ENCODE measurements at places on chromosomes 5 and 9. TPM values are rescaled to one million over a fixed set of nuclear protein-coding genes. Genes with fewer than 3 reads are reported as not detected.

KIAA1958 gene
- total RNA-seq, result 2.5 TPM

NR5A1 gene
- not detected for total RNA-seq

GRCh38 chr9:121478816-121479676, 20.6 kb downstream of the GGTA1 start:
- DNase-seq, result no peak

DNA sequence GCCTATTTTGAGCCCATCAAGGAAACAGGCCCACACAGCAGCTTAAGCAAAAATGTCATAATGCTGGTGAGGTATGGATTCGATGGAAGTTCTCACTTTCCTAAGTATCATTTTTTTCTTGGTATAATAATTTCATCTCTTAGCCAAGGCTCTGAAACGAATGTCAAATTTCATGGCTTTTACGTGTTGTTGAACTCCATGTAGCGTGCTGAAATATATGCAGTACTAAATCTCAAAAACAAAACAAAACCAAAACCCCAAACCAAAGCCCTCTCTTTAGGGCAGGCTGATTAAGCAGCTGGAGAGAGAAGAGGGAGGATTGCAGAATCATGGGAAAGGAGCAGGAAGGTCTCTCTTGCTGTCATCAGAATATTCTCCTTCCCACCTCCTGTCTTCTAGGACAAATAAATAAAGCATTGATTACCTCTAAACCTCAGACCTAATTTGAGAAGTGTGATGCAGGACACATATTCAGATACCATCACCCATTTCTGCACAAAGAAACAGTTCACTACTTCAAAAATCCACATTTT, 58.3 kb downstream of the TMEM174 start:
- no peak for DNase-seq

DNA sequence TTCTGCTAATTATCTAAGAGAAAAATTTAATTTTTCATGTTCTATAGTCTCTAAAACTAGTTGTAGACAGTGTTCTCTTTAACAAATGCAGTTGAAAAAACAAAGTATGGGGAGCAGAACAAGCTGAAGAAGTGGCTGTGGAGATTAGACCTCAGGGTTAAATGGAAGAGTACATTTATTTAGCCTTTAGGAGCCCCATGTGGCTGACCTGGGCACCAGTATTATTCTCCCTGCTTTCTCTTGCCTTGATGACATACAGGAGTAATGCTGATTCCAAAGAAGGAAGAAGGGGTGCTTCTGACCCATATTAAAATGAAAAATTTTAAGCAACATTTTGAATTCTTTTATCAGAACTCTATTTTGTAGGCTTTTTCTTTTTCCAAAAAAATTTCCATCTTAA, 312.3 kb upstream of the RIOK2 start:
- DNase-seq, result no peak

DNA sequence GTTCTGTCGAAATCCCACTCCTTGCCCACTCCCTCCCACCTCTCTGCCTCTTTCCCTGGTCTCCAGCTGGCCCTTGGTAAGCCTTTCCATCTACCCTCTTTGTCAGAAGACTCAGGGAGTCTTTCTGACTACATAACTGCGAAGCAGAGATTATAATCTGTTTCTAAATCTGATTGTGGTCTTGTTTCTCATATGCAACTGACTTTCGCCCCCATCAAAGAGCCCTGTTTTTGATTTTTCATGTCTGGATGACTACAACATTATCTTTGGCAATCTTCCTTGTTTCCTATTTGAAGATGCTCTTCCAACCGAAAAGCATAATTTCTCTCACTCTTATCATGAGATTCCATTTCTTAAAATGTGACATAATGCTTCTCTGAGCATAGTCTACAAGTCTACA, 218.2 kb upstream of the ADAMTSL1 start:
- DNase-seq, result no peak

DNA sequence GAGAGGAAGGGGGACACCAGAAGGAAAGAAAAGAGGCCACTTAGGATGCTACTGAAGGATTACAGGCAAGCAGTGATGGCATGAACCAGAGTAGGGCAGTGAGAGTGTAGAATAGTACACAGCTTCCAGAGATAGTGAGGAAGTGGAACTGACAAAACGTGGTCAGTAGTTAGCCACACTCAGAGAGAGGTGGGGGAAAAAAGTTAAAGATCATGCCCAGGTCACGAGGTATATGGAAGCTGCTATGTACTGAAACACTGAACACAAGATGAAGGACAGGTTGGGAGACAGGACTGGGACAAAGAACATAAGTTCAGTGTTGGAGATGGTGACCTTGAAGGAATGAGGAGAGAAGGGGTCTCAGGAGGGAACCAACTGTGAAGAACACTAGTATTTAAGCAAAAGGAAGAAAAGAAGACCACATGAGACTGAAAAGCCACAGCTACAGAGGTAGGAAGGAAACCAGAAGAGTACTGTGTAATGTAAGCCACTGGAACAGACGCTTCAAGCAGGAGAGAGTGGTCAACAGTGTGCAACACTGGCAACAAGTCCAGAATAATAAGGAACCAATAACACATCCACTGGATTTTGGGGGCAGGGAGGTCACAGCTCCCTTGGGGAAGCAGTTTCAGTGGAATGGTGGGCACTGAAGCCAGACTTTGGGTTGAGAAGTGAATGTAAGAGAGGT, 45.5 kb downstream of the ELL2 start:
- no peak for DNase-seq

LRRC70 gene
- total RNA-seq, result 1.4 TPM

SHC3 gene
- 0.36 TPM for total RNA-seq

FAM78A gene
- 0.59 TPM for total RNA-seq

DNA sequence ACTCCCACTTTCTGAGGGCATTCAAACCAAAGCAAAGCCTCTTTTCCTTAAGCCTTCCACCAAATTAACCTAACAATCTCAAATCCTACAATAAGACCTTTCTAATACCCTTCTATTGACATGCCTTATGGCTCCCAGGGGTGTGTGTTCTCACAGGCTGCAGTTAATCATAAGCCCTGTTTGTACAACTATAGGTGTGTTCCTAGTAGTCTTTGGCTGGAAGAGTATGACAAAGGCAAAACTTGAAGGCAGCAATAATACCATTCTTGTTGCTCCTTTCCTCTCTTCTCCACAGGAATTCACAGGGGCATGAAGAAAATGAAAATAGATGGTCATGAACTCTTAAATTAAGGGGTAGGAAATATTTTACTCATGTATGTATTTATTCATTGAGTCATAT, 10.9 kb upstream of the FBXO38 start:
- no peak for DNase-seq

DNA sequence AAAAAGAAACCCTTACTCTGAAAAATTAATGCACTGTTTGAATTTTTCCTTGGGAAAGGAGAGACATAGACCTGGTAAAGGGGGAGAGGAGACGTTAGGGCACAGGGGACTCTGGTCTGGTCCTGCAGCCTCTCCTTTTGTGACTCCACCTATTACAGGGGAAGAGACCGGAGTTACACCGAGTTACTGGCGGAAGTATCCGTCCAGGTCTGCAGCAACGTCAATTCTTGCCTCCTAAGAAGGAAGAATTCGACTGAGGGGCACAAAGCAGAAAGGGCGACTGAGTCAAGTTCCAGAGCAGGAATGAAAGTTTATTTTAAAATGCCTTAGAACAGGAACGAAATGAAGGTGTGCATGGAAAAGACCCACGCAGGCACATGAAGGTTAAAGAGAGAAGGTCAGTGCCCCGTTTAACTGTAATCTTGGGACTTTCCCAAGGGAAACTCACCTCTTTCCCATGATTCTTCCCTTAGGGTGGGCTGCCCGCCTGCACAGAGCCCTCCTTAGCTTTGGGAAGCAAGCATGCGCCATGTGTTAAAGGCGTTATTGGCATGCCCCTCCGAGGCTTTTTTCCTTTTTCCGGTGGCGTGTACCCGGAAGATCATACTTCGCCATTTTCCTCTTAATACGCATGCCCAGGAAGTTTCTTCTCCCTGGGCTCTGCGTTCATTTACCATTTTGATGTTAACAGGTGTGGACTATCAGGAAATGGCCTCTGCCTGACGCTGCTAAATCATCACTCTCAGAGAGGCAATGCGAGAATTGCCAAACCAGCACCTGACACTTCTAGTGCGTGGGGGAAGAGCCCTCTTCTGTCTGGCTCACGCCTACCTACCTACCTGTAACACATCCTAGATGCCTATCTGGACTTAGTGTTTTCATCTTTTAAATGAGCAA, 409.6 kb upstream of the PAPPA start:
- no peak for DNase-seq

DNA sequence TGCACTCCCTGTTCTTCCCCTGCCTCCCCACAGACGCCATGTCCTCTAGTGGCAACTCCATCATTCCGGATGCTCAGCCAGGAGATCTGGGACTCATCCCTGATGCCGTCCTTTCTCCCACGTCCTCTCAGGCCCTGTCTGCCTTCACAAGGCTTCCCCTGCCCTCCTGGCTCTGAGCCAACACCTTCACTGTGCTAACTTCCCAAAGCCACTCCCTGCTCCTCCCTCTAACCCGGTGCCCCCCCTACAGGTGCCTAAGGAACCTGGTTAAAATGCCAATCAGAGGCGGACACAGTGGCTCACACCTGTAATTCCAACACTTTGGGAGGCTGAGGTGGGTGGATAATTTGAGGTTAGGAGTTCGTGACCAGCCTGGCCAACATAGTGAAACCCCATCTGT, 67.6 kb downstream of the LMX1B start:
- no peak for DNase-seq

SLC28A3 gene
- total RNA-seq, result 0.72 TPM

GRCh38 chr9:31210978-31211570, 1173.4 kb upstream of the ACO1 start:
- no peak for DNase-seq

- DNase-seq, result no peak
These were observed 25.2 kb upstream of the HSD17B4 start for GRCh38 chr5:119427060-119427459.

GABRP gene
- total RNA-seq, result under 0.01 TPM

GRCh38 chr9:82037126-82037525, 48.6 kb downstream of the SPATA31D1 start:
- no peak for DNase-seq

NCS1 gene
- 43.0 TPM for total RNA-seq

GRCh38 chr9:129595311-129595741, 25.6 kb downstream of the C9orf50 start:
- peak; percentile 88 for DNase-seq

DNA sequence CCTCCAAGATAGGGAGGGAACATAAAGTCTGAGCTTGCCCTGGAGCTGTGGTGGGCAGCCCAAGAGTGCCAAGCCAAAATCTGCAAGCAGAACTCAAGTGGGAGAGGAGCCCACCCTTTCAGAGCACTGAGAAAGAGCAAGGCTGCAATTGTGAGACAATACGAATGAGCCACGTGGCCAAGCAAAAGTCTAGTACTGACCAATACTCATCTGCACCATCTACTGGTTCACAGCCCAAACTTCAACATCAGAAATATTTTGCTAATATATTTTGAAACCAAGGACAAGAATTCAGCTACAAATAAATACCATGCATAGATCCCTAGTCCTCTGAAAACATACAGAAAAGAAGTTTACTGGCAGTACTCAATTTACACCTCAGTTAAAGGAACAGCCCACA, 696.2 kb upstream of the COX7C start:
- DNase-seq, result no peak

- DNase-seq, result no peak
These were observed 48.9 kb upstream of the SPIN1 start for GRCh38 chr9:88339317-88339716.

Measured in osteoblast (primary cell).